ENCODE measurements at places on chromosomes 12 and 14.

DNA sequence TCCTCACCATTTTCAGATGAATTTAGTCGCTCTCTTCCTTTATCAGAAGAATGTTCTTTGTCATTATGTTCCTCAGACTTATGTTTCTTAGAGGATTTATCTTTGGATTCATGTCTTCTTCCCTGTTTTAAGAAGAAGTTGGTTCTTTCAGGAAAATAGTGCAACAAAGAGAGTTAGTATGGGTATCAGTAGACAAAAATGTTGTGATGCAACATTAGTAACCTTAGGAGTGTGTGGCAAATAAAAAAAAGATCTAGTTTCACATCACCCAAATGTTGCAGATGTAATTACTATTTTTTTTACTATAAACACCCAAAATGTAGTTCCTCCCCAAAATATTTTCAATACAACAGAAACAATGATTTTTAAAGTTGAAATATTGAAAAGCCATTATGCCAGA lies 7.8 kb downstream of the RSRC2 start:
- no peak for DNase-seq

DNA sequence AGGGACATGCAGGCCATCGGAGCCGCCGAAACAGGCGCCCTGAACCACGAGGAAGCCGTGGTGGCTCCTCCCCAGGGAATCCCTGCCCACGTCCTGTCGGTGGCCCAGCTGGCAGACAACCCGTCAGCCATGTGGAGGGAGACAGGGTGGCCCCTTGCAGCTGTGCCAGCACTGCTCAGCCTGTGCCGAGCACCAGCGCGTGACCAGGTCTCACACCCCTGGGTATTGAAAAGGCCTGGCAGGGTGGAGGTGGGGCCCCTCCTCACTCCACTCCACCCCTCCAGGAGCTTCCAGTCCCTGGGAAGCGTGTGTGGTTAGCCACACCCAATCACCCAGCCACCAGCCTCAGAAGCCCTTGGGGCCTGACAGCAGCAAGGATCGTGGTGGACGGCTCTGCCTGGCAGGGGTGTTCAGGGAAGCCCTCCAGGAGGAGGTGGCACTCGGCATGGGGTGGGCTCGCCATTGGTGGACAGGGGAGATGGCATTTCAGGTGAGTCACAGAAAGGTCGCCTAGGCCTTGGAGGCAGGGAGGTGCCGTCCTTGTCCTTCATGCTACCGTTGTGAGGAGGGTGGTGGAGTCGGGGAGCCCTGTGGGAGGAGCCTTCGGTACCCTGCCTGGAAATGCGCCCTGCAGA lies 12.3 kb upstream of the DLK1 start:
- DNase-seq, result no peak

- DNase-seq, result no peak
Observed at GRCh38 chr14:92564344-92565039, 50.9 kb downstream of the RIN3 start.

GRCh38 chr14:39762576-39763401 lies 330.6 kb upstream of the FBXO33 start:
- DNase-seq, result no peak

DNA sequence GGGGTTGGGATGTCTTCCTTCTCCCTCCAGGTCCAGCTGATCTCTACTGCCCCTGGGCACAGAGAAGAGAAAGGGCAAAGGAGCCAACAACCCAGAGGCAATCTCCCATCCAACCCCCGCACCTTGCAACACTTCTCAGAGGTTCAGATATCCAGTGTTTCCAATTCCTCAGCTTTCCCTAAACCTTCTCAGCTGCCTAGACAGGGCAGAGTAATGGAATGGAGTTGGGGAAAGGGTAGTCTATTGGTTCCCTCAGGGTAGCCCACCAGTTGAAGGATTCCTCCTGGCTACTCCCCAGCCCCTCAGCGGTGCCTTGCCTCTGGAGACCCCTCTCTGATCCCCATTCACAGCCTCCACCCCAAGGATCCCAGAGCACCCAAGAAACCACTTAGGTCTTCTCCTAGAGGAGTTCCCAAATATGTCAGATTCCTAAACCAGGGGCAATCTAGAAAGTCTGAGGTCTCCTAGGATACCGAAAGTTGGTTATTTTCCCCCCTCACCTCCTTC lies 537 bp downstream of the NFE2 start:
- DNase-seq, result no peak

GRCh38 chr12:89357297-89357730 lies 5.0 kb upstream of the DUSP6 start:
- no peak for DNase-seq
